ENCODE measurements at places on chromosomes 11 and 22.

- no peak overlapping the region for H3K4me3 ChIP-seq
- H3K36me3 ChIP-seq, result no peaks in the 10 kb centered on the region
- no peaks in the 10 kb centered on the region for H3K27me3 ChIP-seq
- no peaks in the 10 kb centered on the region for H3K4me1 ChIP-seq
- DNase-seq, result peak; percentile 2
- no peak overlapping the region for H3K27ac ChIP-seq
Measured at GRCh38 chr22:25970374-25970911, 198.8 kb upstream of the SEZ6L start.

- no peak for DNase-seq
- no peak overlapping the region for H3K4me3 ChIP-seq
- no peaks in the 10 kb centered on the region for H3K4me1 ChIP-seq
- H3K27me3 ChIP-seq, result no peaks in the 10 kb centered on the region
- no peaks in the 10 kb centered on the region for H3K36me3 ChIP-seq
Measured at GRCh38 chr11:64352099-64352994, 6.6 kb upstream of the RPS6KA4 start.

- no peaks in the 10 kb centered on the region for H3K27me3 ChIP-seq
- DNase-seq, result no peak
- no peak overlapping the region for H3K4me3 ChIP-seq
- no peaks in the 10 kb centered on the region for H3K36me3 ChIP-seq
- H3K4me1 ChIP-seq, result no peaks in the 10 kb centered on the region
- H3K27ac ChIP-seq, result no peak overlapping the region
Measured at GRCh38 chr11:104813532-104813931, 84.7 kb downstream of the CASP12 start.

DNA sequence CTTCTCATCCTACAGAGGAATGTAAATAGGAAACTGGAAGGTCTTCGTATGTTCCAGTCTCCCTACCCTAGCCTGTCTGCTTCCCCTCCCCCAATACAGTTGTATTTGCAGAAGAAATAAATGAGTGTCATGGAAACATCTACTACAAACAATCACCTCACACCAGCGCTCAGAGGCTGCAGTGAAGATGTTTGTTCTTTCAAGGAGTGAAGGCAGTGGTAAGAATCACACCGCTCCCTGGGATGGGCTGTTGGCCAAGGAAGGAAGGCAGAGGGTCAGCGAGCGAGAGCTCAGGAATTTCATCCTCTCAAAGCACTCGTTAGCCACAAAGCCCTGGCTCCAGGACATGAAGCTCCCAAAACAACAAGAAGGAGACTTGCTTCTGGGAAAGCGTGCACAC is 1.1 kb upstream of the IGSF9B start:
- peak overlapping the region; percentile 93 for H3K27ac ChIP-seq
- no peaks in the 10 kb centered on the region for H3K36me3 ChIP-seq
- DNase-seq, result peak; percentile 97
- peaks cover 36% of the 10 kb centered on the region for H3K4me1 ChIP-seq
- H3K27me3 ChIP-seq, result no peaks in the 10 kb centered on the region

- no peaks in the 10 kb centered on the region for H3K36me3 ChIP-seq
- H3K4me1 ChIP-seq, result no peaks in the 10 kb centered on the region
Measured at GRCh38 chr11:44030996-44031395, 16.8 kb upstream of the ACCSL start.

- no peak overlapping the region for H3K27ac ChIP-seq
- no peak for DNase-seq
- H3K4me3 ChIP-seq, result no peak overlapping the region
- H3K36me3 ChIP-seq, result no peaks in the 10 kb centered on the region
- no peaks in the 10 kb centered on the region for H3K27me3 ChIP-seq
- H3K4me1 ChIP-seq, result no peaks in the 10 kb centered on the region
Measured at GRCh38 chr11:85494396-85494795, 132.7 kb downstream of the DLG2 start.

DNA sequence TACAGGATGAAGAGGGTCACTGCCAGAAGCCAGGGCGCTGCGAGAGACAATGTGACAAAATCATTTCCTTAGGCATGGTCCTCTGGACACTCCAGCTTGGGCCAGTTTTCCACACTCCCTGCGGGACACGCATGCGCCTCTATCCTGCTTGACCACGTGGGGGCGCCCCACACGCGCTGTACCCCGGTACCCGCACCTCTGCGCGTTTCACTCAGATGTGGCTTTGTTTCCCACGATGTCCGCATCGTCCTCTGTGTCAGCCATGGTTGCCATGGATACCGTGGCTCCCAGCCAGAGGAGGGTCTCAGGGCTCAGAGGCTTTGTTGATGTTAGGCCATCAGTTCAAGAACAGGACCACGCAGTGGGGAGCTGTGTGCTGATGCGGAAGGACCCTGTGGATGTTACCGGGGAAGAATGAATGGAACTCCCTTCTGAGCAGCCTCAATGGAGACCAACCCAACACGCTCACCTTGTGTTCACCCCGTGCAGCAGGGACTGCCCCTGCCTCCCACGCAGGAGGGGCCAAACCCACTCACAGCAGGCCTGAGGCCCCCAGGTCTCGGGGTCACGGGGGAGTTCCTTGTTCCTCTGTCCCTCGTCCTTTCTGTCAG is 101.1 kb upstream of the SLC22A12 start:
- no peak overlapping the region for H3K4me3 ChIP-seq
- H3K27ac ChIP-seq, result no peak overlapping the region
- H3K4me1 ChIP-seq, result no peaks in the 10 kb centered on the region

DNA sequence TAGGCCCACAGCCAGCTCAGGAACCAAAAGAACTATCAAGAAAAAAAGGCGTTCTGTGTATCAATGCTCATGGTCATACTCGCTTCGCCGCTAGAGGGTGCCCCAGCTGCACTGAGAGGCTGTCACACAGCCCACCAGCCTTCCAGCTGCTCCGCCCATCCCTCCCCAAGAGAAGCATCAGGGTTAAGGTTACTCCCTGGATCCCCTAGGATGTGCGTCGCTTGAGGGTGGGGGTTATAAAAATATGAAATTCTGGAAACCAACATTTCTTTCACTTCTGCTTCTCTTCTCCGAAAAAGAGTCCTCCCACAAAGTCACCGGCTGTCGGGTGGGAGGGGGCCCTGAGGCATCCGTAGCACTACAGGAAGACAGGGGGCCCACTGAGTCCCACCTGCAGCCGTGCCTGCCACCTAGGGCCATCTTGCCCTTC is 1.7 kb downstream of the CBX6 start:
- no peak overlapping the region for H3K4me3 ChIP-seq
- peak overlapping the region; percentile 76 for H3K27ac ChIP-seq
- peaks cover 50% of the 10 kb centered on the region for H3K4me1 ChIP-seq
- DNase-seq, result peak; percentile 93
- peaks cover 13% of the 10 kb centered on the region for H3K36me3 ChIP-seq

All from thyroid gland (tissue), 4 donors.